ENCODE measurements at places on chromosomes 5 and 9.

GRCh38 chr9:100600521-100601079 is 22.7 kb downstream of the CAVIN4 start:
- DNase-seq, result no peak

DNA sequence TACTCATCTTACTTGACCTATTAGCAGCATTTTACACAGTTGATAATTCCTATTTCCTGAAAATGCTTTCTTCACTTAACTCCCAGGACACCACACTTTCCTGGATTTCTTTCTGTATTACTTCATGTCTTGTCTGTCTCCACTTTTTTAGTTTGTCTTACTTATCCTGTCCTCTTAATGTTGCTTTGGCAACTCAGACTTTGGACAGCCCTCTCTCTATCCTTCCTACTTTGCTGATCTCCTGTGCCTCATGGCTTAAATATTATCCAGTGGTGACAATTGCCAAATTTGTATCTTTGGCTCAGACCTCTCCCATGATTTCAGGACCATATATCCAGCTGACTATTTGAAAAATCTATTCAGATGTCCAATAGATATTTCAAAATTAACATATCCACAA is 39.8 kb upstream of the NUDT12 start:
- DNase-seq, result no peak

GRCh38 chr5:108654051-108654450 is 93.6 kb upstream of the FER start:
- no peak for DNase-seq

GRCh38 chr5:175657593-175658271 is at the start of gene HRH2:
TSS of gene HRH2 (plus strand) at chr5:175658071. CDS start at chr5:175683234, 25,163 bp downstream.
- no peak for DNase-seq

DNA sequence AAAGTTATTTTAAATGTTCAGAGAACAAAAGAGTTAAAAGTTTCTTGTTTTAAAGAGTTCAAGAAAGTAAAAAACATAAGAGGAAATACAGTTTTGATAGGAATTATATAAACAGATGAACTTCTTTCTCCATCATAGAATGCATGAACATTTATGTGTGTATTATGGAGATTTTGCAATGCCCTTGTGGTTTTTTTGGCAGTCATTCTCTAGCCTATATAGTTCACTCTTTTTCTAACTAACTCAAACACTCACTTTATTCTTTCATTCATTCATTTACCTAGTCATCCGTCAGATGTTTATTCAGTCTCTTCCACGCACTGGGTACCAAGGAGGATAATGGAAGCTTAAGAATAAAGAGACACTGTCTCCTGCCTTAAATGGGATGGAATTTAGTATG is 195.9 kb upstream of the VLDLR start:
- no peak for DNase-seq
